ENCODE measurements at places on chromosomes 2 and 18. TPM values are rescaled to one million over a fixed set of nuclear protein-coding genes. Genes with fewer than 3 reads are reported as not detected.
A peak's percentile ranks its signal among the peaks of the same experiment; 100 is the strongest.

LCT gene
- total RNA-seq, result not detected

DNA sequence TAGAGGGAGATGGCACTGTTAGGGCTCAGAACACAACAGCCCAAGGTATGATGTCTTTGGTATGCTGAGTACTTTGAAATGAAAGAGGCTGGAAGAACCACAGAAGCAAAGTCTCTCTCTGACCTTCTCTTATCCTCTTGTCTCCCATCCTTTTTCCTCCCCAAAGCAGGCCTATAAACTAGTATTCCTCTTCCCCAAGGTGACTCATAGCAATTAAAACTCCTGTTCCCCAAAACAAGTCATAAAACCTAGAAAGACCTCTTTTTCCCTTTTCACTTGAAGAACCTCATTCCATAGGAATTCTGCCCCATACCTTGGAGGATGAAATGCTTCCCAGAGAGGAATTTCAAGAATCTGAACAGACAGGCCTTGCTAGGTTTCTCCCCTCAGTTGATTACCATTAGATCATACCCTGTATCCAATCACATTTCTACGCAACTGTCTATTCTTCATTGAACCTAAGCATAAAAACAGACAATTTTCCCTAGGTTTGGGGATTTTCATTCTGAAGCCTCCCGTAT lies 25.7 kb downstream of the MDH1 start:
- no peaks in the 10 kb centered on the region for H3K27me3 ChIP-seq
- no peaks in the 10 kb centered on the region for H3K36me3 ChIP-seq
- H3K4me3 ChIP-seq, result no peak overlapping the region

GRCh38 chr18:70666936-70667335 lies 378.1 kb downstream of the SOCS6 start:
- no peaks in the 10 kb centered on the region for H3K4me1 ChIP-seq
- no peak overlapping the region for H3K4me3 ChIP-seq
- no peaks in the 10 kb centered on the region for H3K36me3 ChIP-seq
- no peak overlapping the region for H3K27ac ChIP-seq

MC5R gene
- not detected for total RNA-seq

GRCh38 chr2:205148755-205149154 lies 533.5 kb upstream of the NRP2 start:
- no peaks in the 10 kb centered on the region for H3K27me3 ChIP-seq
- H3K36me3 ChIP-seq, result no peaks in the 10 kb centered on the region
- no peaks in the 10 kb centered on the region for H3K4me1 ChIP-seq
- H3K4me3 ChIP-seq, result no peak overlapping the region
- DNase-seq, result no peak
- no peak overlapping the region for H3K27ac ChIP-seq

TWSG1 gene
- total RNA-seq, result 37.6 TPM

DNA sequence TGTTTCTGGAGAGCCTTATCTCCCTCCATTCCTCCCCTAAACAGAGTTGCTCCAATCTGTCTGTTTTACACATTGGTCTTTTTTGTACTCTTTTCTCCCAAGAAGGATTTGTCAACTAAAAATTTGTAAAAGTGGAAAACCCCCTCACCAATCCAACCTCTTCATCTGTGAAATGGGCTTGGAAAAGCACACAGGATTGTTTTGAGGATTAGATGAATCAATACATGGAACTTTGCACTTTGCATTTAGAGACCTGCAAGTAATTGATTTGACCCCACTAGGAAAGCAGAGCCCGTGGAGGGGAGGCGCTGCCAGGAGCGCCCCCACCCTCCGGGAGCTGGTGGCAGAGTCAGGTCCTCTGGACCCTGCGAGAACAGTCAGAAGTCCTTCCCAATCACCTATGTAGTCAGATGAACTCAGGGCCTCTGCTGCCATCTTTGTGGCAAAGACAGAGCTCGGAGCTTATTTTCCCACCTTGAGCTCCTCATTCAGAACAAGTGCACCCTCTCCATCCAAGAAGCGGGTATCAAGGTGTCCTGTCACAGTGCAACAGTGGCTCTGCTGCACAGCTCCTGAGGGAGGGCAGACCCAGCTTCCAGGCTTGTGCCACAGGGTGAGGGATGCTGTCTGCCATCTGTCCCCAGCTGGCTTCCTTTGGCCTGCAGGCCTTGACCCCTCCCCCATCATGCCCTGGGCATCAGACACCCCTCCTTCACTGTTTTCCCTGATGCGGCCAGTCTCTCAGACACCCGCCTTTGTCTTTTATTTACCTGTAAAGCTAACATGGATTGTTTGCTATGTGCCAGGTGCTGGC lies 1.7 kb upstream of the TMEM185B start:
- H3K36me3 ChIP-seq, result no peaks in the 10 kb centered on the region
- no peak overlapping the region for H3K4me3 ChIP-seq
- H3K4me1 ChIP-seq, result peaks cover 32% of the 10 kb centered on the region
- DNase-seq, result peak; percentile 46
- H3K27me3 ChIP-seq, result no peaks in the 10 kb centered on the region

DNA sequence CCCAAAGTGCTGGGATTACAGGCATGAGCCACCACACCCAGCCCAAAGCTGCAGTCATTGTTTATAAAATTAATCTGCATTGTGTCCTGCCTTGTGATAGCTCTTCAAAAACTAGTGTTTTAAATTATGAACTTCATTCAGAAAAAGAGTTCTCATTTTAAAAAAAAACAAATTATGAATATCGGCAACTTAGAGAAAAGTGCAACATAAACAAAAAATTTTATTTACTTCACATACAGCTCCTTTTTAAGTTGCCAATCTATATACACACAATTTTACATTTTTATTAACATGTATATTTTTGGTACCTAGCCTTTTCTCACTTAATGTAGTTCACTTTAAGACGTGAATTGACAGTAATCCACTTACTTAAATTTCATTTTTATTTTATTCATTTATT lies 46.9 kb downstream of the GEMIN6 start:
- H3K4me1 ChIP-seq, result no peaks in the 10 kb centered on the region
- peaks cover 47% of the 10 kb centered on the region for H3K36me3 ChIP-seq
- no peak overlapping the region for H3K4me3 ChIP-seq
- H3K27ac ChIP-seq, result no peak overlapping the region

AQP12B gene
- total RNA-seq, result not detected

DNA sequence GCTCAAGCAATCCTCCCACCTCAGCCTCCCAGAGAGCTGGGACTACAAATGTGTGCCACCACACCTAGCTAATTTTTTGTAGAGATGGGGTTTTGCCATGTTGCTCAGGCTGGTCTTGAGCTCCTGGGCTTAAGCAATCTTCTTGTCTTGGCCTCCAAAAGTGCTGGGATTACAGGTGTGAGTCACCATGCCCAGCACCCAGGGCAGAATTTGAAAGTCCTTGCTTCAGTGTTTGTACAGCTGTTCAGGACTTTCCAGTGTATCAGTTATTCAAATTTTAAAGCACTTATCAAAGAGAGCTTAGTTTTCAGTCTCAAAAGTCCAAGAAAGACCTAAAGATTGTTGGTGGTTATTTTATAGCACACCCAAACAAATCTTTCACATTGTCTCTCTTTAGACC lies 43.6 kb upstream of the VPS54 start:
- no peak for DNase-seq
- H3K36me3 ChIP-seq, result no peaks in the 10 kb centered on the region
- H3K4me3 ChIP-seq, result no peak overlapping the region
- H3K27me3 ChIP-seq, result no peaks in the 10 kb centered on the region
- H3K4me1 ChIP-seq, result peaks cover 6% of the 10 kb centered on the region

GPBAR1 gene
- total RNA-seq, result 2.6 TPM

GRCh38 chr2:39568561-39569006 lies 97.1 kb upstream of the TMEM178A start:
- H3K27ac ChIP-seq, result no peak overlapping the region
- H3K36me3 ChIP-seq, result no peaks in the 10 kb centered on the region

TMEM37 gene
- 23.8 TPM for total RNA-seq

GRCh38 chr2:191831410-191831994 lies 15.4 kb downstream of the CAVIN2 start:
- H3K4me1 ChIP-seq, result no peaks in the 10 kb centered on the region
- H3K36me3 ChIP-seq, result peaks cover 24% of the 10 kb centered on the region
- no peaks in the 10 kb centered on the region for H3K27me3 ChIP-seq
- no peak overlapping the region for H3K4me3 ChIP-seq

- H3K4me1 ChIP-seq, result no peaks in the 10 kb centered on the region
- DNase-seq, result no peak
- no peaks in the 10 kb centered on the region for H3K36me3 ChIP-seq
Measured at GRCh38 chr2:16188261-16188890, 248.0 kb downstream of the MYCN start.

VWC2L gene
- not detected for total RNA-seq

GRCh38 chr2:222706616-222707015 lies 35.2 kb downstream of the MOGAT1 start:
- no peaks in the 10 kb centered on the region for H3K36me3 ChIP-seq
- peaks cover 9% of the 10 kb centered on the region for H3K4me1 ChIP-seq

DNA sequence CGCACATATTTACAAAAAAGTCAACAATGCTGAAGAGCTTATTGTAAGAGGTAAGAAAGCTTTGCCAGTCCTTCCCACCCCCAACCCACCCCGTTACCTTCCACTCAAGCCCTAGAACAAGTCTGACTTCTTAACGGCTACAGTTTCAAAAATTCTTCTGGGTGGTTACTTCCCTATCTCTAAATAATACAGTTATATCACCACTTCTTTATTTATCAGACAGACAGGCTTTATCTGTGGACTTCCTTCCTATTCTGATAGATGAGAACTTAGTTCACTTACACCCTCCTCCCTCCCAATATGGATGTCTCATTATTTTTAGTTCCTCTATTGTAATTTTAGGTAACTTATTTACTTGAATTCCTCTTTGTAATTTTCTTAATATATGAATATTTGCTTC lies 26.7 kb upstream of the ACTR3 start:
- DNase-seq, result no peak
- no peak overlapping the region for H3K4me3 ChIP-seq

DNA sequence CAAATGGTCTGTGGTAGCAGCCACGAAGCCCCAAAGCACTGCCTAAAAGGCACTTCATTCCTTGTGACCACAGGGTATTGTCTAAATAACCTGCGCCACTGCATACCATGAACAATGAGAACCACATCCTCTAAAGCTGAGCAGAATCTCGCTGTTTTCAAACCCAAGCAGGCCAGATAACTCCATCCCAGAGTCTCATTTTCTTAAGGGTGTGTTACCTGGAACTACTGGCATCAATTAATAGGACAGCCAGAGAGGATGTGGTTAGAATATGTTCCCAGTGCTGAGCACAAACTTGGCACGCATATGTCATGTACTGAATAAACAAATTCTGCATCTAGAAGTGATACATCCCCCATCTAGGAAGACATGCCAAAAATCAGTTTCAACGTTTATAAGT lies 13.0 kb downstream of the VPS4B start:
- H3K27ac ChIP-seq, result no peak overlapping the region
- H3K36me3 ChIP-seq, result peaks cover 77% of the 10 kb centered on the region
- no peak overlapping the region for H3K4me3 ChIP-seq
- DNase-seq, result no peak

DNA sequence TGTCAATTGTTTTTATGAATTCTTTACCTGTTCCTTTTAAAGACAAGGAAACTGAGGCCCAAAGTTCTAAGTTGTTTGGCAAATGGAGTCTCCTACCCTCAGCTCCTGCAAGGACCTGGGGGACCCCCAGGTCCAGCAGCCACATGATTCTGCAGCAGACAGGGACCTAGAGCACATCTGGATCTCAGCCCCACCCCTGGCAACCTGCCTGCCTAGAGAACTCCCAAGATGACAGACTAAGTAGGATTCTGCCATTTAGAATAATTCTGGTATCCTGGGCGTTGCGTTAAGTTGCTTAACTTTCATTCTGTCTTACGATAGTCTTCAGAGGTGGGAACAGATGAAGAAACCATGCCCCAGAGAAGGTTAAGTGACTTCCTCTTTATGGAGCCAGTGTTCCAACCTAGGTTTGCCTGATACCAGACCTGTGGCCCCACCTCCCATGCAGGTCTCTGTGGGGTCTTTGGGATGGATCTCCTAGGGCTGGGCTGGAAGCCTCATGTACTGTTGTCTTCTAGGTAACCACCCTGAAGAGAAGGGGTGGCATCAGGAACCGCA lies 5.6 kb upstream of the CENPA start:
- no peak overlapping the region for H3K4me3 ChIP-seq
- H3K27me3 ChIP-seq, result no peaks in the 10 kb centered on the region
- no peak for DNase-seq
- H3K27ac ChIP-seq, result no peak overlapping the region

DNA sequence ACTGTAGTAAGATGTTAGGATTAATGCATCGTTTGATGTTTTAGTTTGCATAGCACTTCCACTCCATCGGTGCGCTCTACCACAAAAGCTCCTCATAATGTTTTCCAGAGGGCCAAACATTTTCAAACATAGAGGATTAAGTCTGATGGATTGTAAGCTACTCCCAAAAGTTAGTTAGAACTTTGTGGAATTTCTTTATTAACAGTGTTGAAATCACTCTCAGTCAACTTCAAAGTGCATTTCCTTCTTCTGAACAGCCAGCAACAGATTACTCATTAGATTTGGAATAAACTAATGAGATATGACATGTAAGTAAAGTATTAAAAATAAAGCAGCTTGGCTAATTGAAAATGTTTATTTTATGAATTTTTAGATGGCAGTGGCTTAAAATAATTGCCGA lies 30.1 kb upstream of the CTAGE1 start:
- no peaks in the 10 kb centered on the region for H3K36me3 ChIP-seq
- H3K4me3 ChIP-seq, result no peak overlapping the region
- no peaks in the 10 kb centered on the region for H3K27me3 ChIP-seq
- no peak for DNase-seq

DNA sequence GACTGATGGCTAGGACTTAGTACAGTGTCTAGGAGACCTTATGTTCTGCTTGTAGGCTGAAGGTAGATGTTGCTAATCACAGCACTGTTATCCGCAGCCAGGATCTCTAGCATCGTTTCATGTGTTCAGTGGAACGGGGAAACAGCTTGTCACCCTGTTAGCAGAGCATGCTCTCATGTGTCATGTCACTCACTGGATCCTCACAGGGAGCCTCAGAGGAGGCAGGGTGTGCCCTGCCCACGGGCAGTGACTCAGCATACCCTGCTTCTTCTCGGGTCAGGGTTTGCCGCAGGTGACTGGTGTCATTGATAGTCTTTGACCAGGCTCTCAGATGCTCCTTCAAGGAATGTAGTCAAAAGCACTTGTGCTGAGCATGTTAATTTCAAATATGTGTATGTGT lies 44.4 kb downstream of the RPIA start:
- H3K27ac ChIP-seq, result no peak overlapping the region
- no peaks in the 10 kb centered on the region for H3K27me3 ChIP-seq
- H3K36me3 ChIP-seq, result peaks cover 32% of the 10 kb centered on the region
- H3K4me1 ChIP-seq, result no peaks in the 10 kb centered on the region
- DNase-seq, result no peak

RIT2 gene
- not detected for total RNA-seq

GRCh38 chr2:96689431-96689991 lies 46.9 kb downstream of the FER1L5 start:
- no peaks in the 10 kb centered on the region for H3K27me3 ChIP-seq
- DNase-seq, result no peak
- no peak overlapping the region for H3K4me3 ChIP-seq
- H3K4me1 ChIP-seq, result peaks cover 11% of the 10 kb centered on the region
- no peaks in the 10 kb centered on the region for H3K36me3 ChIP-seq
- H3K27ac ChIP-seq, result no peak overlapping the region

Measured in upper lobe of right lung (tissue), 1 donor.